ENCODE measurements at places on chromosomes 2 and 18.

GRCh38 chr2:54672590-54673456, 50.6 kb upstream of the EML6 start:
- DNase-seq: no peak

GRCh38 chr18:61893309-61893970, 633 bp upstream of the RNF152 start:
- DNase-seq: peak; percentile 38

DNA sequence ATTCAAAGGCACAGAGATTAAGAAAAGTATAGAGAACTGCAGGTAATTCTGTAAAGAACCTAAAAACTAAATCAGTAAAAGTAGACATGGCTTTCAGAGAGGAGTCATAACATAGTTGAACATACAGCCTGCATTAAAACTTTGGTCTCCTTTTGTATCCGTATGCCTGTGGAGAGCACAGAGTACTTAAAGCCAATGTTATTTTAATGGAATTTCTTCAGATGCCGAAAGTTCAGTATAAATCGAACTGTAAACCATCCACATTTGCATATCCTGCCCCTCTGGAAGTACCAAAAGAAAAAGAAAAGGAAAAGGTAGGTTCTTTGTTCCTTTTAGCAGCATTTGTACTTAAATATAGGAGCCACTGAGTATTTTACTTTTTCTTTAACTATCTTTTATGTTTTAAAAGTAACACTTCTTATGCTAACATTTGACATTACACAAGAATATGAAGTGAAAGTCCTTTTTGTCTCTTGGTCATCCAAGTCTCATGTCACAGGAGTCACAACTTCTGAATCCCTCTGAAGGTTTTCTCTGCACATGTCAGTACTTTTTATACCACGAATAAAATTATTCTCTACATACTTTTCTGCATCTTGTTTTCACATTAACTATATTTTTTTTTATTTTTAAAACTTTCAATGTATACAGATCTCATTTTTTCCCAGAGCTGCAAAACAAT, 34.9 kb upstream of the ARMC9 start:
- no peak for DNase-seq

DNA sequence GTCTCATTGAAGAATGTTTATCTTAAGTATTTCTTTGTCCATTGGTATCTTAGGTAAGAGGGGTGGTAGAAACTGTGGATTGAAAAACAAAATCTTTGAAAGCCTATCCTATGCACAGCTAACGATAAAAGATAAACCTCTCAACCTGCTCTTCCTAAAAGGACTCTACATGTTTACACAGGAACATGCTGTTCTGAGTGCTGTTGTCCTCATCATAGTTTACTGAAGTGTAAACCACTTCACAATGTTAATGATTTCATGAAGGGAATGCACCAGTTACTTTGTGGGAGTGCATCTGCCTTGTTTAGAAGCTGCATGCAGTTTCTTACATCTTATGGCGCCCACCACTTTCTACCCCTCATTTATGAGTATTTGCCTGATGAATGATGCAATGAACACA, 1.2 kb downstream of the ACMSD start:
- DNase-seq: no peak

GRCh38 chr2:52717836-52718235, 1049.8 kb upstream of the CHAC2 start:
- DNase-seq: no peak

DNA sequence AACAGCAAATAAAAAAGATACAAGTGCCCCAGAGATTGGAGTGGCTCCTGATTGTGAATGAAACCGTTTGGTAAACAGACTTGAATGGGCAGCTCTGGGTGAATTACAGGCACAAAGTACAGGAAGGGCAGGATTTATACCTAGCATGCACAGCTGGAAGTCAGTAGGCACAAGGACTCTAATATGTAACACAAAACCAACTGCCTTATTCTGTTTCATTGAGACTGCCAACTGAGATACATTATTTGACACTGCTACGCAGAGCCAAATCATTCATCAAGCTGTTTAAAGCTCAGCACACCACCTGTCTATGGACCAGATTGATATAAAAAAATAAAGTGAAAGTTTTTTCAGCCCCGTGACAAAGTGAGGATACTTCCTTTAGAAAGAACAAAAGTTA, 541.2 kb downstream of the NUP35 start:
- DNase-seq: no peak

DNA sequence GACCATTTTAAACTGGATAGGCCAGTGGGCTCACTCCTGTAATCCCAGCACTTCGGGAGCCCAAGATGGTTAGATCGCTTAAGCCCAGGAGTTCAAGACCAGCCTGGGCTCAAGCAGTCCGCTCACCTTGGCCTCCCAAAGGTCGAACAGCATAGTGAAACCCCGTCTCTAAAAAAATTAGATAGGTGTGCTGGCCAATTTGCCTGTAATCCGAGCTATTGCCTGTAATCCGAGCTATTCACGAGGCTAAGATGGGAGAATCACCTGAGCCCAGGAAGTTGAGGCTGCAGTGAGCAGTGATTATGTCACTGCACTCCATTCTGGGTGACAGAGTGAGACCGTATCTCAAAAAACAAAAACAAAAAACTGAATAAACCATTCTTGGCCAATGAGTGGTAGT, 52.6 kb upstream of the EMILIN2 start:
- DNase-seq: no peak

- no peak for DNase-seq
Observed at GRCh38 chr18:2112435-2113045, 458.8 kb downstream of the METTL4 start.

DNA sequence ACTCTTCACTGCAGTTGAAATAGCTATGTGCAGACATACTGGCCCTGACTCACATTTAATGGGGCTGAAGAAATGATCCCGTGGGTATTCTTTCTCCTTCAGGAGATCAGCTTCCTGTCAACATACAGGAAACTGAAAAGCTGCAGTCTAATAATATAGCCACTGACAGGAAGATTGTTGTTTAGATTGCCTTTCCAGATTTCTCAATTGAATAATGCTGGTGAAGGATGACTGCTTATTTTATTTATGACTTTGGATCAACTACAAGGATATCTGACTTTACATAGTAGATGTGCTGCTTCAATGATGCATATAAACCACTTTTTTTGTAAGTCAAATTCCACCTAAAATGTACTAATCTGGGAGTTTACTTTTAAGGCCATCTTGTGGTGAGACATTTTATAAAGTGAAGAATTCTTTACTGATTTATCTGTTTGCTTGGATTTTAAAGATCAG, 93.4 kb upstream of the MAP4K3 start:
- DNase-seq: no peak

- no peak for DNase-seq
Observed at GRCh38 chr2:179818546-179818945, 42.9 kb downstream of the ZNF385B start.

DNA sequence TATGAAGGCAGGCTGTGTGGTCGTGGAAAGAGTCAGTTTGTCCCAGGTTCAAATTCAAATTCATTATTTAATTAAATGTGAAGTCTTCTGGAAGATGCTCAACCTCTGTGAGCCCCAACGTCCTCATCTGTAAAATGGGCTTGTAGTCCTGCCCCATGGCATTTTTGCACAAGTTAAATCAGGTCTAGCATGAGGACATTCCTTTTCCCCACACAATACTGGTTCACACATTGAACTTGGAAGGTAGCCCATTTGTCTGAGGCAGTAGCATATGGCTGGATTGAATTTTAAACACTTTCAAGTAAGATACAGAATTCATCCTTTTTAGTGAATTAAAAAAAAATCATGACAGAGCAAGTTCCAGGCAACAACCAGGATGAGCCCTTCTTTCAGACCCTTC, 665.4 kb upstream of the HS6ST1 start:
- no peak for DNase-seq

GRCh38 chr2:112924821-112925220, 13.9 kb downstream of the IL37 start:
- DNase-seq: no peak

Measured in erythroblast (primary cell).